ENCODE measurements at places on chromosomes 5 and 9.
A peak's percentile ranks its signal among the peaks of the same experiment; 100 is the strongest.

GRCh38 chr5:74409712-74410111 lies 230.8 kb downstream of the ENC1 start:
- DNase-seq: no peak

DNA sequence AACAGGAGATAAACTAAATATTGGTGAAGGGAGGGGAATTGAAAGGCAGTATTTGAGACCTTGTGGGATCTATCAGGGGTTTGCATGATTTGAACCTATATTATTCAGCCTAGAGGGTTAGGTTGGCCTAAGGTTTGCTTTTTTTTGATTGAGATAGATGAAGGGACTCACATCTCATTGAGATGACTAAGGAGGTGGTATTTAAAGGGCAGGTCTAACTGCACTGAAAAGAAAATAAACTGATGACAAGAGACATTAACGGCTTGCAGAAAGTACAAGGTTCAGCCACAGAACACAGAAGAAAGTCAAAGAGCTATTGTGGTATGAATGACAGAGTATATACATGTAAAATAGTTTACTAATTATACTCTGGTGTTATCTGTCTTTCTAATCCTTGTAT lies 412.7 kb downstream of the CDH10 start:
- DNase-seq: no peak

DNA sequence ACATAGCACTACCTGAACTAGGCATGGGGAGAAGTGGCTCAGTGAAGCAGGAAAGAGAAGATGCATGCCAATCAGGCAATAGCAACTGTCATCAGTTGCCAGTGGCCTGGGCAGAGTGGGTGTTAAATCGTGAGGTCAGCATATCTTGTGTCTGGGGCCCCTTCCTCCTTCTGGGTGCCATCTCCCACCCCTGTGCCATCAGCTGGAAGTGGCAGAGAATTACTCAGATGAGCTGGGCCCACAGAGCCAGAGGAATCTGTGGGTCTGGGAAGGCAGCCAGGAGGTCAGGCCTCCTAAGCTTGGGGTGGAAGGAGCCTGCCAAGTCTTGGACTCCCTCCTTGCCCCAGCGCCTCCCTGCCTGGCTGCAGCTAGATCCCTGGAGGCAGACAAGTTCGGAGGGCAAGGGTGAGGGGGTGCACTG lies 66.5 kb downstream of the GALNT12 start:
- DNase-seq: no peak

DNA sequence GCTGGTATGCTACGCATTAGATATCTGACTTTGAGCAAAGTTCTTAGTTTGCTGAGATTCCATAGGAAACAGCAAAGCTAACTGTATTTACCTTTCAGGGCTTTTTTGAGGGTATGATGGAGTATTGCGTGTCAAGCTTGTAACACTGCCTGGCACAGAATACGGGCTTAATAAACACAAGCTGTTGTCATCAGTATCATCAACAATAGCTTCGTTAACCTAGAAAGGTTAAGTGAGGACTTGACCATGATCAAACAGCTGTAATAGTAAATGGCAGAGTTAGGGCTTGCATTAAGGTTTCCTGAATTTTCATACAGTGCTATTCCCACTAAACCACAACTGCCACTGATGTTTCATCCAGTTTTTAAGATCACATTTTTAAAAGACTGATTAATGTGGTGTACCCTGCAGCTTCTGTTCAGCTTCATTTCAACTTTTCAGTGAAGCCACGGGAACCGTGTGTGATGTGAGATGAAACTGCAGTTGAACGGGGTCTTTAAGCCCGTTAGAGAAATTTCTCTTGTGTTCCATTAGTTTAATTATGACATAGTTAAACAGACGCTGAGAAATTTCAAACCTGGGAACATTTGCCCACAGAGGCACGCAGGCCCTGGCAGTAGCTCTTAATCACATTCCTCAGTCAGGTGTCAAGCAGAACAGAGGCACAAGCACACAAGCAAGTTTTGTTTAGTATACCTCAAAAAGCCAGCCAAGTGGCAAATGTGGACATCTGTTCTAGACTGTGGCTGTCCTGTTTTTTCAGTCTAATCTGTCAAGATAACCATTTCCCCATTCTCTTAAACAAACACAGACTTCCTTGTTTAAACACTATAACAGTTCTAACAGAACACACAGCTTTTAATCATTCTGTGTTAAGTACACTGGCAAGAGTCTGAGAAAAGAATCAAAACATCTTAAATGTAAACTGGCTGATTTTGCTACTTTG lies 147.1 kb downstream of the ZNF608 start:
- DNase-seq: peak; percentile 52

Measured in non-pigmented ciliary epithelial cell (primary cell).